Stimulated activated CD8-positive, alpha-beta memory T cell treated with anti-CD3 and anti-CD28 coated beads, Interleukin-7, amount 100 ng/mL, for 24 hours (primary cell): ENCODE measurements at places on chromosomes 1 and 21.

DNA sequence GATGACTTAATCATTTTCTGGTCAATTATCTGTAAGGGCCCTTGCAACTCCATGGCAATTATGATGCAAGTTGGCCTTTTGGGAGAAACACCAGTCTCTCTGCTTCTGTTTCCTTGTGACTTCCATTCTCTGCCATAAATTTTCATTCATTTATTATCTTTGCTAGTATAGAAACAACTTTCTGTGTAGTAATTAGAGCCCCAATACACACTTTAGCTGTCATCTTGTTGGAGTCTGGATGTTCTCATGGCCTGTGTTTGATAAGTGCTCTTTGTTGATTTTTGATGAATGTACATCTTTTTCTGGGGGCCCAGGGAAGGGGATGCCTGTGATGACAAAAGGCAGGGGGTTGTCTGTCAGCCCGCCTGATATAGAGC lies 22.4 kb downstream of the PROX1 start:
- DNase-seq, result no peak

DNA sequence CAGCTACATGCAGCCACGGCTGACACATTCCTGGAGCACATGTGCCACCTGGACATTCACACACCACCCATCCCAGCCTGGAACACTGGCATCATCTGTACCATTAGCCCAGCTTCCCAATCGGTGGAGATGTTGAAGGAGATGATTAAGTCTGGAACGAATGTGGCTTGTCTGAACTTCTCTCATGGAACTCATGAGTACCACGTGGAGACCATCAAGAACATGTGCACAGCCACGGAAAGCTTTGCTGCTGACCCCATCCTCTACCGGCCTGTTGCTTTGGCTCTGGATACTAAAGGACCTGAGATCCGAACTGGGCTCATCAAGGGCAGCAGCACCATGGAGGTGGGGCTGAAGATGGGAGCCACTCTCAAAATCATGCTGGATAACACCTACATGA lies 25.0 kb upstream of the TRIM33 start:
- DNase-seq, result no peak

- DNase-seq, result no peak
Measured at GRCh38 chr1:102884238-102884637, 224.1 kb downstream of the COL11A1 start.

DNA sequence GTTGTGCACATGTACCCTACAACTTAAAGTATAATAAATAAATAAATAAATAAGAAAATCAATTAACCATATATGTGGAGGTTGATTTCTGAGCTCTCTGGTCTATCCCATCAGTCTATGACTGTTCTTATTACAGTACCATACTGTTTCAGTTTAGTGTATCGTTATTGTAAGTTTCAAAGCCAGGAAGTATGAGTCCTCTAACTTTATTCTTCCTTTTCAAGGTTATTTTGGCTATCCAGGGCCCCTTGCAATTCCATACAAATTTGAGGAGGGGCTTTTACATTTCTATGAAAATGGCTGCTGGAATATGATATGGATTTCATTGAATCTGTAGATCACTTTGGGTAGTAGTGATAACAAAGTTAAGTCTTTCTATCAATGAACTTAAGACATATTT lies 96.9 kb upstream of the BCL9 start:
- DNase-seq, result no peak

GRCh38 chr1:205541161-205541886 lies 36.9 kb downstream of the CDK18 start:
- no peak for DNase-seq

DNA sequence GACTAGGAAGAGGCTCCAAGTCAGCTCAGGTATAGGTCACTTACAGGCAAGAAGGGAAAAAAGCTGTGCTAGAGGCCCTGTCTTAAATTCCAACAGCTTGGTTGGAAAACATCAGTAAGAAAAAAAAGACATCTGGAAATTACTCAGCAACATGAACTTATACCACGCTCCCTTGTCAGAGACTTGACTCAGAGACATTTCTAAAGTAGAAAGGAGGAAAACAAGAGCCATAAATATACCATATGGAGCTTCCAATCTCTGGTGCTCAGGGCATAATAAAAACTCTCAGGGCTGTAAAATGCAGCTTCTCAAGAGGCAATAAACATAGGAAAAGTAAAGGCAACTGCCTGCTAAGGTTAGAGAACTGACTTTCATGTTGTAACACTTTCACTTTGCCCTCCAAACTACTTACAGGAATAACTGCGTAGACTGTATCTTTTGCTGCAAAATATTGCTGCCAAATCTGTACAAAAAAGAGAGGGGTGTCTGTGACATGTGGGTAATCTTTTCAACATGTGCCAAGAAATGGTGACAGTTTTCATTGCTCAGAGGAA lies 14.7 kb downstream of the ATPAF1 start:
- DNase-seq, result no peak

DNA sequence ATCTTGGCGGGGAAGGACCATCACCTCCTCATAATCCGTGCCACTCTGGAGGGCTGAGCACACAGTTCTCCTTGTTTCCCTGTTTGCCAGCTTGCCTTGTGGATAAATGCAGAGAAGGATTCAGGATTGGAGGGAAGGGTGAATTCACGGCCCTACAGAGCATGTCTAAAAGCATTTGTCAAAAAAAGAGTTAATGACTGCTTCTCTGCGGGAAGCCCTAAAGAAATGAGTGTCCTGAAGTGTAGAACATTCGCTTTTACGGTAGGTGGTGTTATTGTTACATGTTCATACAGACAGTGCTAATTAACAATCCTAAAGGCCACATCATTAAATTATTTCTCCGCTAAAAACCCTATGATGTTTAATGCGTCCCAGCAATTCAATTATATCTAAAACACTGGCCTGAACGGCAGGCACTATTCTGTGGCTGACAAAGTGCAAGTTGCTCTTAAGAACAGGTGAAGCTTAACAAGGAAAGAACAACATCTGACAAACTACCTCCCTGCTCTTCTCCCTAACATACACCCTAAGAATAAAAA lies 112.3 kb upstream of the NFIA start:
- DNase-seq, result no peak

GRCh38 chr1:189158155-189158554 lies 1319.5 kb downstream of the BRINP3 start:
- DNase-seq, result no peak

- peak; percentile 74 for DNase-seq
Measured at GRCh38 chr1:33295450-33296081, 25.3 kb downstream of the A3GALT2 start.

DNA sequence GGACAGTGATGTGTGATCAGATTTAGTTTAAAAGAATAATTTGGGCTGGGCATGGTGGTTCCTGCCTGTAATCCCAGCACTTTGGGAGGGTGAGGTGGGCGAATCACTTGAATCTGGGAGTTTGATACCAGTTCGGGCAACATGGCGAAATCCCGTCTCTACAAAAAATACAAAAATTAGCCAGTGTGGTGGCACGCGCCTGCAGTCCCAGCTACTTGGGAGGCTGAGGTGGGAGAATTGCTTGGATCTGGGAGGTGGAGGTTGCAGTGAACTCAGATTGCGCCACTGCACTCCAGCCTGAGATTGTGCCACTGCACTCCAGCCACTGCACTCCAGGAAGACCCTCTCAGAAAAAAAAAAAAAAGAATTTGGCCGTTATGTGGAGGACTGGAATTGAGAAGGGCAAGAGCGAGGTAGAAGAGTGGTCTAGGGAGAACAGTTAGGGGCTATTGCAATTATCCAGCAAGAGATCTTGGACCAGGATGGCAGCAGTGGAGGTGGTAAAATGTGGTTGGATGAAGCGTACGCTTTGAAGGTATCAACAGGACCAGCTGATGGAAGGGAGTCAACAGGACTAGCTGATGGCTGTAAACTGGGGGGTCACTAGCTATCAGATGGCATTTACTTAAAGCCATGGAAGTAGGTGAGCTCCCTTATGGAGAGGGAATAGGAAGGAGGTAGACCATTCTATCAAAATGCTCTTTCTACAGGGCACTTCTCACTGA lies 9.6 kb downstream of the BTBD19 start:
- DNase-seq, result no peak

DNA sequence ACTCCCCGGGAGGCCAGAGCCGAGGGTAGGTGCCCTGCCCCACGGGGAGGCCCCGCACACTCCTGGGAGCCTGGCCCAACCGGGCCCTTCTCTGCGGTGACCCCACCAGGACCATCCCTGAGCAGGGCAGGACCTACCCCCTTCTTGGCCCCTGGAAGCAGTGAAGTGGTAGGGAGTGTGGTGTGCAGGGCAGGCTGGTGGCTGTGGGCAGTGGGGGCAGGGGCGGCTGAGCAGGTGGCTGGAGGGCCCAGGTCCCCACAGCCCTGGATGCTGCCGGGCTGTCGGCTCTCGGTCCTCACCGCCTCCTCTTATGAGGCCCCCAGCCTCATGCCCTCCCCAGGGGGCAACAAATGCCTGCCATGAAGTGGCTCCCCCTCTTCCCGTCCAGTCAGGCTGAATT lies 19.5 kb downstream of the PLCH2 start:
- no peak for DNase-seq

GRCh38 chr21:37266515-37267221 lies 466 bp downstream of the VPS26C start:
- no peak for DNase-seq

DNA sequence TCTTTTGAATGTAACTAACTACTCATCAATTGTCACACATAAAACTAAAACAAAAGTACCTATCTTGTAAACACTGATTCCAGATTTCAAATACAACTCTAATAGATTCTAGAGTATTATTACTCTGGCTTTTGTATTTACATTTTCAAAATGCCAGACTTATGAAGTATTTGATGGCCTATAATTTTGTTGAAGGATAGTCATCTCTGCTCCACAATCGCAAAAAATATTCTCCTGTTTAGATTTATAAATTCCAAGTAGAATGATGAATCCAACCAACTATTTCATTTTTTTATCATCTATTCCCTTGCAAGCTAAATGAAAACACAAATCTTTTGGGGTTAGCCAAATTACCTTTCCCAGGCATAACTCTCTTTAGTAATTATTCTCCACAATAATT lies 75.0 kb upstream of the GUCA2A start:
- DNase-seq, result no peak

DNA sequence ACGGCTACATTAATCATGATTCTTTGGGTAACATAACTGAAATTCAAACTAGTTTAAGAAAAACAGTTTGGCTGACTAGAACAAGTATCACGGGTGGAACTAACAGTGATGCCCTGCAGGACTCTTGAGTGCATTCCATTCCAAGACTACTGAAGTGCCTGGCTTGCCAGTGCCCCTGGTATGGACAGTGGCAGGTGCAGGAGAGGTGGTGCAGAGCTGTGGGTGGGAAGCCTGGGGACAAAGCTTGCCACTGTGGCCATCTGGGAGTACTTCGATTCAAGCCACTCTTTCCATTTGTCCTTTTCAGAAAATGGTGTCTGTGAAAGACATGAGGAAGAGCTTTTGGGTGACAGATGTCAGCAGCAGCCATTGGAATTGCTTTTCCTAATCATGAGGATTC lies 166.5 kb downstream of the RRAGC start:
- DNase-seq, result no peak

GRCh38 chr1:207823880-207824566 lies 72.2 kb downstream of the CD46 start:
- DNase-seq, result no peak

DNA sequence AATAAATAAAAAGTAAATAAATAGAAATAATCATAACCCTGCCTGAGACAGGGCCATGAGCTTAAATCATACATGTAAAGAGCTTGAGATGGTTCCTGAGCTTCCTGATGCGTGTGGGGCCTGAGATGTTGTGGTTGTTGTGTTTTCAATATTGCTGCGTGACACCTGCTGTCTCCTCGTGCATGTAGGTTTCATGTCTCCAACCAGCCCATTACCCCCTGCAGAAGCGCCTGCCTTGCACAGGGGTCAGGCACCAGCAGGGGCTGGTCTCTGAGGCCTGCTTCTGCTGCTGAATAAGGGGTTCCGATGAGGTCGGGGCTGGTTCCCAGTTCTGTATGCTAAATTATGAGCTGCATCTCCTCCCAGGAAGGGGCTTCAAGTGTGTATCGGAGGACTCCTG lies 15.9 kb downstream of the UMODL1 start:
- no peak for DNase-seq

- peak; percentile 10 for DNase-seq
Measured at GRCh38 chr1:22420455-22421053, 31.1 kb upstream of the ZBTB40 start.

- no peak for DNase-seq
Measured at GRCh38 chr21:45302082-45303061, 14.7 kb upstream of the POFUT2 start.

DNA sequence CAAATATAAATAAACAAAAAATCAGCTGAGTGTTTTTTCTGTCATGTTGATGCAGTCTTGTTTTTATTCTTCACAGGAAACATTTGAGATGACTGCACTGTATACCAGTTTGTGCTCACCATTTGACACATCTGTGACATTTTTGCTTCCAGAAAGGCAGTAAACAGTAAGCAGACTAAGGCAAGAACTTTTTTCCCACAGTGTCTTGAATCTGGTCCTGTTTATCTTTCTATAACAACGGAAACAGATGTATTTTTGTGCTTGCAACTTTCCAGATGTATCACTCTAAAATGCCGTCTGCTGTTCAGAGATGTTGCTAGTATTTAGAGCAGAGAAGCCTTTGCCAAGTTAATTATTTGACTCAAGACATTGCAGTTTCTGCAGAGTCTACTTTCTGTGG lies 105.5 kb downstream of the ZC3H11B start:
- no peak for DNase-seq

GRCh38 chr1:45356186-45356585 lies 15.9 kb upstream of the MUTYH start:
- DNase-seq, result no peak

GRCh38 chr1:117600966-117601365 lies 4.9 kb upstream of the TENT5C start:
- DNase-seq, result no peak

- no peak for DNase-seq
Measured at GRCh38 chr1:166906647-166907046, 30.6 kb upstream of the TADA1 start.

DNA sequence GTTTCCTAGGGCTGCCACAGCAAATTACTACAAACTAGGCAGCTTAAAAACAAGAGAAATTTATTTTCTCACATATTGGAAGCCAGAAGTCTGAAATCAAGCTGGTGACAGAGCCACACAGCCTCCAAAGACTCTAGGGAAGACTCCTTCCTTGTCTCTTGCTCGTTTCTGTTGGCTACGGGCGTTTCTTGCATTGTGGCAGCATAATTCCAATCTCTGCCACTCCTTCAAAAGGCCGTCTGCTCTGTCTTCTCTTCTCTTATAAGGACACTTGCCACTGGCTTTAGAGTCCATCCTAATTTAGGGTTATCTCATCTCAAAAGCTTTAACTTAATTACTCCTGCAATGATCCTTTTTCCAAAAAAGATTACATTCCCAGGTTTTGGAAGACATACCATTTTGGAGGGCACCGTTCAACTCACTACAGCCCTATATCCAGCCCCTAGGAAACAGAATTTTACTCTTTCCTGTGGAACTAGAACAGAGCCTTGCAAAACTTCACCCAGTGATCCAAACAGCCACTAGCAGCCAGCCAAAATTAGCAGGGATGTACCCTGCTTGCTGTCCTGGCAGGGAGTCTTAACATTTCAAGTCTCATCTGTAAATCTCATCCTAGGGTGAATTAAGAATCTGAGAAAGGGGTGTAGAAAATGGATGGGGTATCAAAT lies 9.2 kb downstream of the STYXL2 start:
- DNase-seq, result no peak
